Stimulated activated CD4-positive, alpha-beta T cell treated with anti-CD3 and anti-CD28 coated beads, Interleukin-2, amount 100 ng/mL, for 48 hours (primary cell): ENCODE measurements at places on chromosomes 16 and 17.
A peak's percentile ranks its signal among the peaks of the same experiment; 100 is the strongest.

- no peak for DNase-seq
These were observed 7.7 kb upstream of the TMEM92 start for GRCh38 chr17:50266384-50267073.

- DNase-seq, result no peak
These were observed 18.0 kb downstream of the HS3ST3B1 start for GRCh38 chr17:14318918-14319205.

- DNase-seq, result no peak
These were observed 2.1 kb upstream of the TOM1L1 start for GRCh38 chr17:54898576-54898975.

- DNase-seq, result peak; percentile 89
These were observed at the start of gene DYNLRB2 for GRCh38 chr16:80540516-80541305. DYNLRB2 (plus strand) TSS chr16:80540993; CDS start chr16:80541077, 84 bp downstream.

- DNase-seq, result no peak
These were observed 13.3 kb downstream of the GRB7 start for GRCh38 chr17:39751016-39751543.

DNA sequence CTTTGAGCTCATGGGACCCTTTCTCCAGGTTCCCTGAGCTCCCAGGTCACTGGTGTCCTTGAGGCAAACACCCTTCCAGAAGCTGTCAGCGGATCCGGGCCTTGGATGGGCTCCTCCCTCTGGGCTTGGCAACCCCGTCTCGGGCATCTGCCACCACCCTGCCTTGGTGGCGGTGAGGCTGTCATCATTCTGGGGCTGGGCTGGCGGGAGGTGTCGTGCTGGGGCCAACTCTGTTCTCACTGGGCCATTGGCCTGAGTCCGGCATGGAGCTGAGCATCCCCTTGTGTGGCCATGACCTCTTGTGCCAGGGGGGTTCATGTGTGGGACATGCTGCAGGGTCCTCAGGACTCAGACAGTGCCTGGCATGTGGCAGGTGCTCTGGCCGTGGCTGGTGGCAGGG, 197.6 kb downstream of the LAT start:
- no peak for DNase-seq

GRCh38 chr17:56031636-56032035, 121.6 kb upstream of the ANKFN1 start:
- DNase-seq, result no peak

- no peak for DNase-seq
These were observed 132.2 kb upstream of the FOXF1 start for GRCh38 chr16:86378128-86378527.

- DNase-seq, result no peak
These were observed 17.4 kb downstream of the LASP1NB start for GRCh38 chr17:38942696-38943334.

GRCh38 chr17:78038748-78039288, 80.3 kb downstream of the TNRC6C start:
- DNase-seq, result no peak

GRCh38 chr16:65698791-65699321, 577.0 kb upstream of the CDH11 start:
- DNase-seq, result no peak

DNA sequence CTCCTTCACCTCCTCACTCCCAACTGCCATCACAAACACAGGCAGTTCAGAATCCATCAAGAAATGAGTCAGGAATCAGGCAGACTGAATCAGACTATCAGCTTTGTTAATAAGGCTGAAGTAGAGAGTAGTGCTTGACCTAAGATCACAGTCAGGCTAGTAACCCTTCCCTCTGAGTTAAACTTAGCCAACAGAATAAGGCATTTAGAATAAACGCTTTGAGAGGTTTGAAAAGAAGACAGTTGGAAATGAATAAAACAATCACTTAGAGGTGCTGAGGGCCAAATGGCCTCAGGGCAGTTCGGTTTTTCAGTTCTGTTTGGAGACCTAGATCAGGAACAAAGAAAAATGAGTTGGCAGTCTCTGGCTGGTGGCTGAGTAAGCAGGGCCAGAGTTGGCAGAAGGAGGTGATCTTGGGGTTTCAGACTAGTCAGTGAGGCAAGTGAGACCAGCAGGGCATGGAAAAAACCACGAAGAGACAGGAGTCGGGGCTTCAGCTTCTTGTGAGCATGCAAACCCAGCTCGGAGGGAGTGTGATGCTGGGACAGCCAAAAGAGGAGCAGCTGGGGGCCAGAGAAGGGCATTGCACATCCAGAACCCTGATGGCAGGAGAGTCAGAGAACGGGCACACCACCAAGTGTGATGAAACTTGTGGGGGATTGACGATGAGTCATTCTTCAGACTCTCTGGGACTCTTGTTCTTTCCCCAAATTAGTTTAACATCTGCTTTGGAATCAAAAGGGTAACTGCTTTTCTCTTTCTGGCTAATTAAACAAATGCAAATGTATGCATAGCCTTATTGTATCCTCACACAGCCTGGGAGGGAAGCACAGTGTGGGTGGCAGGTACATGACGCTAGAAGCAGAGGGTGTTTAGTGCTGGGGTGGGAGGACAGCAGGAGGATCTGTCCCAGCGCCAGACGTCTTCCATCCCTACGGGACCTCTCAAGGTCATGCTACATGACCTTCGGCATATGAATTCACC, 54.8 kb downstream of the SPECC1 start:
- DNase-seq, result peak; percentile 12

DNA sequence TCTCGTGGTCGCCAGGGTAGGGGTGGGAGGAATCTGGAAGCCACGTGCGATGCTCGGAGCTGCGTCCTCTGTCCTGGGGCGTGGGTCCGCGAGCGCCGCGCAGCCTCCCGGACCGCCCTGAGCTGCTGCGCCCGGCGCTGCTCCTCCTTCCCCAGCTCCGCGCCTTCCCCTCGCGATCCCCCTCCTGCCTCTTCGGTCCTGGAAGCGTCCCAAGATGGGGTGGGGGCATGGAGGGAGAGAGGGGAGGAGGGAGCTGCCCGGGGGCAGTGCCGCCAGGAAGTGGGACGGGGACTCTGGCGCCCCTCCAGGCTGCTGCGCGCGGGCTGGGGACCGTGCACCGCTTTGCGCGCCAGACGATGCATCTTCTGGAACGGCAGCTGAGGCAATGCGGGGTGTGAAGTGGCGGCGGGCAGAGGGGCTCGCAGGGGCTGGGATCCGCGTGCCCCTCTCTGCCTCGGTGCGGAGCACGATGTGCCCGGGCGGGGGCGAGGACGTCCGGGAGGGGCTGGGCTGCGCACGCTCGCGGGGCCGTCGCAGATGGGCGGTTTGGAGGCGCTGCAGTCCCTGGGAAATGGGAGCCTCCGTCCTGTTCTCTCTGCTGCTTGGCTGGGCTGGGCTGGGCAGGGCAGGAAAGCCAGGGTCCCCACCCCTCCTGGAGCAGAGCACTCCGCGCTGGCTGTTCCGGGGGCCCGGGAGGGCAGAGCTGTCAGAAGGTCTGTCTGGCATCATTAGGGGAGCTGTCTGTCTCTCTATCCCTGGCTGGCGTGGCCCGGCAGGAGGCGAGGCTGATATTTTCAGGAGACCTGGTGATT, 388.0 kb downstream of the SEC14L1 start:
- peak; percentile 23 for DNase-seq

GRCh38 chr16:58306327-58306726, 11.5 kb upstream of the PRSS54 start:
- peak; percentile 50 for DNase-seq

DNA sequence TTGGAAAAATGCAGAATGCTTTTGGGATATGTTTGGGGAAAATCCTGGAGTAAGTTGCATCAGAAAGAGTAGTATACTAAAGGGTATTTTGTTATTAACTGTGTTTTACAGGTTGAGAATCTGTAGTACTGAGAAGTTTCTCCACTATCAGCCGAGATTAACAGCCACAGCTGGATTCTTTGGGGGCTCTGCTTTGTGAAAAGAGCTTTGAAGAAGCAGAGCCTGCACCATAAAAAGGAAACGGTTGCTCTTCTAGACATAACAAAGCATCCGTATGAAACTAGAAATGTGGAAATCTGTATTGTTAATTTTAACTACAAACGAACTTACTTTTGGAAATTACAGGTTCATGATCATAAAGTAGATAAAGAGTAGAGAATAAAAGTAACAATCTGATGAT, 5.3 kb downstream of the NLK start:
- no peak for DNase-seq

DNA sequence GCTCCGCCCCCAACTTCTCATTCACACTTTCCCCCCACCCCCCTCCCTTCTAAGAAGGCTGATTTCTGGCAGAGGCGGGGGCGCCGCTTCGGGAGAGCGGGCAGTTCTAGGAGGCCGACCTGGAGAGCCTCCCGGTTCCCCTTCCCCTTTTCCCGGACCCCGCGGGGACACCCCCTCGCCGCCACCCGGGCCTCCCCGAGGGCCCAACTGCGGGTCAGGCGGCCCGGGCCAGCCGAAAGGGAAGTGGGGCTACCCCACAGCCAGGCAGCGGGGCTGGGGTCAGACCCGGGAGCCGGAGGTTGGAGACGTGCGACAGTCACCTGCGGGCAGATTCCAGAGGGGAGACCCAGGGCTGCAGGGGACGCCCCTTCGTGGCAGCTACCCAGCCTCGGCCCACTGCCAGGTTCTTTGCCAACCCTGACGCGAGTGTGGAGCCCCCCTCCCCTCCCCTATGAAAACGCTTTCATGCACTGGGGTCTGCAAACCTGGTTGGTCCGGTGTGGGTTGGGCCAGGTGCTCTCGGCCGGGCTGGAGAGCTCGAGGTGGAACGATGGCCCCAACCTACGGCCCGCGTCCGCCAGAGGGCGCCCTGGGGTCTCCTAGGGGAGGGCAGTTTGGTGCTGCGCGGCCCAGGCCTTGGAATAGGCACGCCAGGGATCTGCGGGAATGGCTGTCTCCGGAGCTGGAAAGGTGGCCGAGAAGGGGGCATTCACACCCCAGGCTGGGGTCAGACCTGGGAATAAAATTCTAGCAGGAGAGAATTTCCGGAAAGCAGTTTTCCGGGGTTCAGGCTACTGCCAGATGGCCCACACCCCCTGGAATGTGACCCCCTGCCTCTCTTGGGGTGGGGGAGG, 721 bp upstream of the SOCS3 start:
- DNase-seq, result peak; percentile 98

DNA sequence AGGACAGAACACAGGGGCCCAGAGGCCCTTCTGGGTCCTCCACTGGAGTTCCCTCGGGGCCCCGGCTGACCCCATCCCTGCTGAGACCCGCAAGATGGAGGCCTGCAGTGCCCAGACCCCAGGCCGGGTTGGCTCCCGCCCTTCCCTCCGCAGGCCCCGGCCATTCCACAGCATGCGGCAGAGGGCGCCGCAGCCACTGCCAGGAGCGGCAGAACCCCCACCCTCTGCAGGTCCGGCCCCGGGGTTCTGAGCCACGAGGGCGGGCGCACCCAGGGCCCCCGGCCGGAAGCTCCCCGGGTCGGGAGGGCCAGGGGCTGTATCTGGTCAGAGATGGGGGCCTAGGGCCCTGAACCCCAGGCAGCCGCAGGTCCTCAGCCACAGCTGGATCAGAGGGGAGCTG, 2.4 kb upstream of the PERCC1 start:
- DNase-seq, result peak; percentile 56

- DNase-seq, result no peak
These were observed 5.7 kb downstream of the MATCAP1 start for GRCh38 chr16:67177743-67178699.

- no peak for DNase-seq
These were observed 90.0 kb upstream of the HSBP1 start for GRCh38 chr16:83717814-83718213.

DNA sequence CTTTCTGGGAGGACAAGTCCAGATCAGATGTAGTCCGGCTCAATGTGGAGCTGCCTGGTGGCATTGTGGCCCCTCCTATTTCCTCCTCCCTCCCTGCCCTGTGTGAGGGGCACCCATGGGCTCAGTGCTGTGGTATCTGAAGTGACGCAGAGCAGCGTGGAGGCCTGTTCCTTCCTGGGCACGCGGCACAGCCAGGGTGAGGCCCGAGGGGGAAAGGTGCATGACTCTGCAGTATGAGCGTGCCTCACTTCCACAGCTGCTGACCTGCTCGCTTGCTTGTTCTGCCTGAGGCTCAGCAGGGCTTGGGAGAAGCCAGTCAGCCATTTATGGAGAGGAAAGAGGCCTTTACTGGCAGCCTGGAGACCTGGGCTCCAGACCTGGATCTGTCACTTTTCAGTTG, 11.7 kb downstream of the TMEM238L start:
- DNase-seq, result no peak

- DNase-seq, result no peak
These were observed 17.4 kb downstream of the CRK start for GRCh38 chr17:1438593-1439083.

- no peak for DNase-seq
These were observed 231.6 kb upstream of the CPHXL start for GRCh38 chr16:75957870-75958269.

GRCh38 chr17:56659622-56660021, 66.1 kb downstream of the NOG start:
- no peak for DNase-seq

DNA sequence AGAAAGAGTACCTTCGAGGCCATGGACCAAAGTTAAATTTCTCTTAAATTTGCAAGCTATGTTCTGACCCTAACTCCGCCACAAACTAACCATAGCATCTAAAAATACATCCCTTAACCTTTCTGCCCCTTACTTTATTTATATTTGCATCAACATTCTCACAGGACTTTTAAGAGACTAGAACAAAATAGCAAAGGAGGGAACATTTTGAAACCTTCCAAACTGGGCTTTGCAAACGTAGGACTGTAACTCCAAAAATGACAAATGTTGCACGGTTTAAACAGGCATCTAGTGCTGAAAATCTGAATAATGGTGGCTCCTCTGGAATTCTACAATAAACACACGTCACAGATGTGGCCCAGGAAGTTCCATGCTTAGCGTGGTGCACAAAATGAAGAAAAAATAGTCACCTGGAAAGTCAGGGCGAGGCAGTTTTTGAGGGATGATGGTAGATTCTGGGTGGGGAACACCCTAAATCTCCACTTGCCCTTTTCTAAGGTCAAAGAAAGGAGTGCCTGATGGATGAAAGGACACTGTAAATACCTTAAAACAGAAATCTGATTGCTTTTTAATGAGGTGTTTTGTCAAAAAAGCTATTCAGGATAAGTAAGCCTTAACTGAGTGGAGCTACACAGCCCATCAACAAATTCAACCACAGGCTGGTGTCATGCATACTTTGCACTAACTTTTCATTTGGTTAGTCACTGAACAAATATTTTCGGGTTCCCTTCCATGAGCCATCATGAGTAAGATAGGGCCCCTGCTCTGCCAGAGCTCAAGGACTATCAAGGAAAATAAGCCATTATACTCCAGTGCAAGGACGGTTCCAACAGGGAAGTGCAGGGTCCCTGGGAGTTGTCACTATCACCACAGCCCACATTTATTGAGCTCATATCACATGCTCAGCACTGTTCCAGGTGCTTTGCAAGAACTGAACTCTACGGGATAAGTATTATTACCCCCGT, 21.2 kb downstream of the ARHGAP17 start:
- DNase-seq, result no peak

DNA sequence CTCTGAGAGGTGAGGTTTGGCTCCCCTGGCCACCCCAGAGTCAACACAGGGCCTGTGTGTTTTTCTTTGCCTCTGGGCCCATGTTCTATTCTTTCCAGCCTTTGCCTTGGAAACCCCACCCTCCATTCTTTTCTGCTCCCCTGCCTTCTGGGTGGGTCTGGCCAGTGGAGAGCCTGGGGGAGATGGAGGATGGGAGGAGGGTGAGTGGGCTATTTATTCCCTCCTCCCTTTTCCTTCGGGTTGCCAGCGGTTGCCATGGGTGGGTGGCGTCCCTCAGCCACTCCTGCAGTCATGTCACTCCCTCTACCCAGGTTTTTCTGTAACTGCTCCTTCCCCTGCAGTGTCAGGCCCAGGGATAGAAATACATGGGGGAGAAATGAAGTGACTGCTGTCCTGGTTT, 15.5 kb downstream of the CMIP start:
- DNase-seq, result no peak
